ENCODE measurements at places on chromosomes 5 and 9.

DNA sequence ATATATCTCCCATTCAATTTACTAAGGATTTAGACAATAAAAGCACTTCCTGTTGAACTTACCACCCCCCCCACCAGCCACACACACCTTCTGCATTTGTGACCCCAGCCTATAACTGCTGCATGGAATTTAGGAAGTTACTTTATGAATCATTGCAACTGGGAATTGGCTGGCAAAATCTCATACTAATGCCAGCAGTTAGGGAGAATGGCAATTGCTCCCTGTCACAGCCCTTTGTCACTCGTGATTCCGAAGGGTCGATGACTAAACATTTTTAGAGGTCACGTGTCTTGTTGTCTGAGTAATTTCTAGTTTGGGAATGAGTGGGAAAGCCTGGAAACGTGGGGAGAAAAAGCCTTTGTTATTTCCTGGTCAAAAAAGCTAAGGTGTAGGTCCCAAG is 46.6 kb upstream of the PCA3 start:
- no peak for DNase-seq

DNA sequence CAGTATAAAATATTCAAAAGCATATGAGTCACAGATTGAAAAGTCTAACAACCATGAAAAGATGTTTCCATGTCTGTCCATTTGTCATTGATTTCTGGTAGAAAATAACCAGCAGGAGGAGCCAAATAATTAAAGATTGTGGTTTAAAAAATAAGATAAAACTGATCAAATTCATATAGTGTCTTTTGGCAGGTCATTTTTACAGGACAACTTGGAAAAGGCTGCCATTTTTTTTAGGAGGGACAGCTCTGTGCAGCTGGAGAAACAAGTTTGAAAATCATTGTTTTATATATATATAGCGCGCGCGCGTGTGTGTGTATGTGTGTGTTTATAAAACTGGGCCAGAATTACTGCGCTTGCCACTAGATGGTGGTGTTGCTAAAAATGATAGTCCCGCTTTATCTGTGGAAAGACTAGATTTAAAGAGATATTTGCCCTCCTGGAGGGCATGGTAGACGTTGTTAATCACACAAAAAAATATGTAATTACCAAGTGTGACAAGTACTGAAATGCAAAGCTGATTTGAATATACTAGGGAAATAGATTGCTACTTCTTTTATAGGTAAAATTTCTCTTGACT is 1.3 kb upstream of the TRMO start:
- peak; percentile 54 for DNase-seq

- no peak for DNase-seq
Observed at GRCh38 chr9:36818242-36818938, 215.7 kb downstream of the PAX5 start.

- DNase-seq, result peak; percentile 63
Observed at GRCh38 chr9:129550199-129550839, 70.6 kb downstream of the C9orf50 start.

- no peak for DNase-seq
Observed at GRCh38 chr9:22170990-22171670, 162.0 kb upstream of the CDKN2B start.

- DNase-seq, result no peak
Observed at GRCh38 chr9:9783711-9784110, 829.1 kb downstream of the PTPRD start.

DNA sequence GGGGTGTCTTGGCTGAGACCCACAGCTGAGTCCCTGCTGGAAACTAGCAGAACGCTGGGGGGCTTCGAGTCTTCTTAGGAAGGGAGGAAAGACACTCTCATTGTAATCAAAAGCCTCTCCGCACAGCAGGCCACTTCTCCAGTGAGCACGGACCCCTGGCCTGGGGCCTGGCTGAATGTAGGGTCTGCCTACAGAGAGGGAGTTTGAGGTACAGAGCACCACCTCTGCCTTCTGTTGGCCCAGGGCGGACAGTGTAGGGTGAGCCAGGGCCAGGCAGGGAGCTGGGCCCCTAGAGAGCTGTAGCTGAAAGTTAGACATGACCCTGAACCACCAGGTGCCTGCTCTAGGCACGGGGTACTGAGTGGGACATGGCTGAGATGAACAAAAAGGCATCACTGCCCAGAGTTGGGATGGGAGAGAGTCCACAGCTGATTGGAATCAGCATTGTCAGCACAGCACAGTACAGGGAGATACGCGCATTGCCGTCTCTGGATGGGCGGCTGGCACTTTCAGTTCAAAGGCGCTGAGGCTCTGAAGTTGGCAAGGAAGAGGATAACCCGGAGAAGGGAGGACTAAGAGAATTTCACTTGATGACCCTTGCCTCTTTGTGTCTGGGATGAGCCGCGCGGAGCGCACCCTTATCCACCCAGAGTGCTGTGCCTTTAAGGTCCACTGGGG is 363 bp upstream of the SLC25A48 start:
- DNase-seq, result no peak

DNA sequence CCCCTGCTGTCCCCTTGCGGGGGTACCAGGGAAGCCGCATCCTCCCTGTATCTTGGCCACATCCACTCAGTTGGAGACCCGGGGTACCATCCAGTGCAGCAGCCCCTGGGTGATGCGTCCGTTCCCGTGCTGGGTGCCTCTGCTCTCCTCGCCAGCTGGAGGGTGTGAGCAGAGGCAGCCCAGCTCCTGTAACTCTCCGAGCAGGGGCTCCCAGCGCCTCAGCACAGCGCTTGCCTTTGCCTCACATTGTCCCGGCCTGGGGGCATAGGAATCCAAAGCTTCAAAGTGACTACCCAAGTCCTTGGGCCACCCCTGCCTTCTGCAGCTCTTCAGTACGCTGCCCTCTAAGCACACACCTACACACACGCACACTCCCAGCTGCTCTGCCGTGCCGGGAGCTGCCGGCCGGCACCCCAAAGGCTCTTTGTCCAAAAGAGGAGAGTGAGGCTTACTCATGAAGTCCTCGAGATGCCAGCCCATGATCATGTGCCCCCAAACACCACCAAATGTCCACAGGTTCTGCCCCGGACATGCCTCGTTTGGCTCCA is 733 bp downstream of the ANGPTL2 start:
- DNase-seq, result no peak

GRCh38 chr5:75185763-75186162 is 50.9 kb downstream of the ANKRD31 start:
- DNase-seq, result no peak

- DNase-seq, result no peak
Observed at GRCh38 chr5:114317751-114318150, 44.1 kb upstream of the KCNN2 start.

- DNase-seq, result peak; percentile 76
Observed at GRCh38 chr5:134289509-134290113, 63.7 kb upstream of the PPP2CA start.

GRCh38 chr5:148963664-148964063 is 99.2 kb downstream of the SH3TC2 start:
- DNase-seq, result no peak

- no peak for DNase-seq
Observed at GRCh38 chr5:54997081-54997480, 11.7 kb upstream of the ESM1 start.

GRCh38 chr9:114583371-114584155 is 4.0 kb upstream of the ATP6V1G1 start:
- DNase-seq, result no peak

DNA sequence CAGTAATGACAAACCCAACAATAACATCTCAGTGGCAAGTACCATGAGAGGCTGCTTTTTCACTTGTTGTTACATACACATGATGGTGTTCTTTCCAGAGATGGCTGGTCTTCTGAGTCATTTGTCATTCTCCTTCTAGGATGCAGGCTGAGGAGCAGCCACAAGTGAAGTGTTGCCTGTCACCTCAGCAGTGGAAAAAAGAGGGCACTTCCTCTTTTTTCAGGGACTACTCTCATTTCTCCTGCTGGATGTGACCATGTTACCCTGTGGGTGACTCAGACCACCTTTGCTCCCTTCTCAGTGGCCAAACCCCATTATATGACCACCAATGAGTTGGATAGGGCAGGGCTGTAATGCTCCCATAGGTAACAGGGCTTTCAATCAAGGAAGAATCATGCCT is 587.0 kb upstream of the ADAMTS16 start:
- DNase-seq, result no peak

GRCh38 chr5:118996098-118996497 is 7.8 kb upstream of the DTWD2 start:
- no peak for DNase-seq

- no peak for DNase-seq
Observed at GRCh38 chr5:83942155-83942554, 221.5 kb upstream of the HAPLN1 start.

DNA sequence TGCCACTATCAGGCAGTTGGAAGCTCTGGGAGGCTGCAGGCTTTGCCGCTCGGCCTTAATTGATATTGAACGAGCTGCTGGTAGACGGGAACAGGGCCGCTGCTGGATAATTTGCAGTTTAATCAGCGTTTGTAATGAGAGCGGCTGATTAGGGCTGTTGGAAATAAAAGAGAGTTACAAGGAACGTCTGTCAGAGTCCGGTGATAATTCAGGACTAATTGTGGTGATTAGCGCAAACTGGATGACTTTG is 68.2 kb upstream of the TBCA start:
- DNase-seq, result no peak

- no peak for DNase-seq
Observed at GRCh38 chr9:20504930-20505329, 117.4 kb downstream of the MLLT3 start.

DNA sequence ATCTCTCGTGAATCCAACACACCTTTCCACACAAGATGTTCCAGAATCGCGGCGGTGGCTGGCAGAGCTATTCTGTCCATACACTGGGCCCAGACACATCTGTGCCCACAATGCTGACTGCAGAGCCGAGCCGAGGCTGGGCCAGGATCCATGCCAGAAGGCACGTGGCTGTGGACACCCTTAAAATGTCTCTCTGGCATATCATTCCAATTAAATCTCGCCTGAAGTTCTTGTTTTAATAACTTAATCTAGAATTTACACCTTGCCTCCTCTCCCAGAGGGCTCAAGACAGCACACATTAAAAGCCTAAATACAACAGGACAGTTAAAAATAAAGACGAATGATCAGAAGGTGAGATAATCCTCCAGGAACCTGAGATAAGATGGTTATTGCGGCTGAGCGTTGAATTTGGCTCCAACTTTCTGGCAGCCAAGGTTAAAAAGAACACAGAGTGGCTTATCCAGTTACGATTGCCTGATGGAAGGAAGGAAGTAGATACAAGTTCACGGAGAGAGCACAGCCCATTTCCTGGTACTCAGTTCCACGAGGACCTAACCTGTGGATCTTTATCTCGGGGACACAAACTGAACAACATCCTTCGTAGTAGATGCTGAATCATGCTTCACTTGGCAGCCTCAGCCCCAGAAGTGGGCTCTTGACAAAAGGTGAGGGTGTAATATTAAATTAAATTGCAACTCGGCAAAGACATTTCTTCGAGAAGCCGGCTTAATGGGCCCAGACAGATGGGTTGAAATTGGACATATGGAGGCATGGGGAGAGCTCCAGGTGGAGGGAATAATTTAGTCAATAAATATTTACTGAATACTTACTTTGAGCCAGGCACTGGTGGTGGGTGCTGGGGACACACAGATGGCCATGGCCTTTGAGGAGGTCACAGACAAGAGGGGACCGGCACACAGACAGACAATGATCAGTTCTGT is 86.0 kb upstream of the TBC1D2 start:
- DNase-seq, result no peak

- no peak for DNase-seq
Observed at GRCh38 chr9:111731928-111732327, 62.8 kb downstream of the SHOC1 start.

DNA sequence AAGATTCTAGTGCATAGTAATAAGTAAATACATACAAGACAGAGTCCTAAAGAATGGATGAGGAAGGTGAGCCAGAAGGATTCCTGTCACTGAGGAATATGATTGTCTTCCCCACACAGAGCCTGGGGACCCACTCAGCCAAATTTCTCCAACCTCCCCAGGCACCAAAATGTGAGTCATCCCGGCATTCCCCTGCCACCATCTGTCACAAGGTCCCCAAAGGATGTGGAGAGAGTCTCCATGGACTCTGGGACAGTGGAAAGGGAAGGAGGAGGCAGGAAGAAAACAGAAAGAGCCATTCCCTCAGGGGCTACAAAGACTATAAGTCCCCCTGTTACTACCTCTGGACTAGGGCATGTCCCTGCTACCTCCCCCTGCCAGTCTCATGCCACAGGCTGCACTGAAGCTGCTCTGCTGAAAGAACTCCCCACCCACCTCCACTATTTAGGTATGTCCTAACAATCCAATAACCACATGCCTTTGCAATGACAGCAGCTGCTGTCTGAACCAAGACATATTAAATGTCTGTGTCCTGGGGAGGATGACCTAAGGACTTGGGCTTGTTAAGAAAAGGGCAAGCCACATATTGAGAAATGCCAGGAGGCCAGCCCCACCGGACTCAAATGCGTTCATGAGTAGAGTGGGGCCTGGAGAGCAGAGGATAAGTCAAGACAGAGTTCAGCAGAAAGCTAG is 10.7 kb upstream of the OR5C1 start:
- DNase-seq, result no peak

- DNase-seq, result no peak
Observed at GRCh38 chr9:136824496-136825225, 16.9 kb downstream of the RABL6 start.

DNA sequence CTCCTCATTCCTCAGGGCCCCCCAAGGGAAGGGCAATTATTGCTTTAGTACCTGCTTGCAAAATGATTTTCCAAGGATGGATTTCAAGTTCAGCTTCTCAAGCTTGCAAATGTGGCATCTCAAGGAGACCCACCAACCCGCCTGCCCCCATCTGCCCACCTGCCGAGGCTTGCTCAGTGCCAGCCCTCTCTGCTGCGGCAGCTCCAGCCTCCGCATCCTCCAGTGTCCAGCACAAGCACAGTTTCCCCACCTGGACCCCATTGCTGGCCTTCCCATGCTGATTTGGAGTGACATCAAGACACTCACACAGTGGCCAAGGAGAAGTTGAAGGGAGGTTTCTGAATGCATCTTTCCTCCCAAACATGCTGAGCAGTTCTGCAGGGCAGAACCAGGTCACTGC is 31.2 kb downstream of the MED10 start:
- no peak for DNase-seq

GRCh38 chr5:138459311-138459933 is 5.9 kb upstream of the EGR1 start:
- no peak for DNase-seq
